ENCODE measurements at places on chromosomes 5 and 9. TPM values are rescaled to one million over a fixed set of nuclear protein-coding genes. Genes with fewer than 3 reads are reported as not detected.

DNA sequence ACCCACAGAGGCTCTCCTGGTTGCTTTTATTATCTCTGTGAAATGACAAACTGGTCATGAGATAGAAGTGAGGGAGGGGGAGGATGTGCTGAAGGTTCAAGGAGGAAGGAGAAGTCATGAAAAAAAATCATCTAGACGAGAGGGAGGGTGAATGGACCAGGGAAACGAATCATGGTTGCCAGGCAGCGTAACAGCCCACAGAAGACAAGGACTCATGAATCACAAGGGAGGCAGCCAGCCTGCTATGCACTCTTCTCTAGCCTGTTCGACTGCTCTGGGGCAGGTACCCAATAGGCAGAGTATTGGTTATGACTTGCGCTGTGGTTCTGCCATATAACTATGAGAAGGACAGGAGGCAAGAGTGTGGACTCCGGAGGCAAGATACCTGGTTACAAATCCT lies 475.2 kb downstream of the CDK5RAP2 start:
- peaks cover 15% of the 10 kb centered on the region for H3K27me3 ChIP-seq

DNA sequence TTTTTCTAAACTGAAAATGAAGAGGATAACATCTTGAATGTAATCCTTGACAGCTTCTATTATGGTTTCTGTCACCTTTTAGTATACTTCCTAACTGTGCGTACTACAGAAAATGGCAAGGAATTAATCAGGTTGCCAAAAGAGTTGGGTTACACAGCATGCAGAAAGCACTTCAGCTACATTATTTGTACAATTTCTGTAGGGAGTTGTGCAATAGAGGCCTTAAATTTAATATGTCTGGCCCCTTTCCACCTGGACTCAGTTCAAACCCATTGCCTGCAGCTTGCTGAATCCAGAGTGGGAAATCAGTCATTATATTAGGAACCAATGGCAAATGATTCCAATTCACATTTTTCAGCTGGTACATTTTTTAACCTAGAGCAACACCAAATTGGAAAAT lies 549.7 kb downstream of the CSNK1G3 start:
- H3K4me3 ChIP-seq: no peak overlapping the region
- peaks cover 10% of the 10 kb centered on the region for H3K4me1 ChIP-seq

- H3K27me3 ChIP-seq: no peaks in the 10 kb centered on the region
- H3K4me1 ChIP-seq: peaks cover 47% of the 10 kb centered on the region
- H3K4me3 ChIP-seq: no peak overlapping the region
- DNase-seq: no peak
These were observed 11.9 kb downstream of the ERBIN start for GRCh38 chr5:65938256-65938655.

CCL21 gene
- 44.5 TPM for polyA plus RNA-seq

GRCh38 chr5:36521838-36522745 lies 84.3 kb upstream of the SLC1A3 start:
- H3K36me3 ChIP-seq: no peaks in the 10 kb centered on the region
- peak overlapping the region; percentile 61 for H3K27ac ChIP-seq
- H3K4me3 ChIP-seq: no peak overlapping the region
- DNase-seq: peak; percentile 48

PHF24 gene
- 0.09 TPM for polyA plus RNA-seq

- no peak overlapping the region for H3K27ac ChIP-seq
- H3K4me1 ChIP-seq: peaks cover 9% of the 10 kb centered on the region
- H3K27me3 ChIP-seq: no peaks in the 10 kb centered on the region
- H3K4me3 ChIP-seq: no peak overlapping the region
These were observed 66.1 kb downstream of the FBXL17 start for GRCh38 chr5:108315829-108316228.

DNA sequence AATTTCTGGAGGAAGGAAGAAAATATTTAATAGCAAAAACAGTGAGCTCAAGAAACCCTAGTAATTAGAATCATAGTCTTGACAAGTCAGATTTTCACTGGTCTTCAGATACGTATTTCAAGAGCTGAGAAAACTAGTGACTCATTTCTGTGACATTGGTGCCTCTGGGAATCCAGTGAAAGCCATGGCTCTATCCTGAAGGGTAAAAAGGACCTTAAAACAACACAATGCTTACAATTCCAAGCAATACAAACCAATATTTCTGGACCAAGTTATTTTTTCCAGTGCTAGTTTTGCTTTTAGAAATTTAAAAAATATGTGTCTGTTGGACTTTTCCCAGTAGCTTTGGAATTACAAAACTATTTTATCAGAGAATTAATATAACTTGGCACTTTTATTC lies 140.3 kb downstream of the LPAR1 start:
- H3K36me3 ChIP-seq: no peaks in the 10 kb centered on the region
- H3K27me3 ChIP-seq: no peaks in the 10 kb centered on the region
- no peak for DNase-seq
- H3K4me1 ChIP-seq: peaks cover 7% of the 10 kb centered on the region

DNA sequence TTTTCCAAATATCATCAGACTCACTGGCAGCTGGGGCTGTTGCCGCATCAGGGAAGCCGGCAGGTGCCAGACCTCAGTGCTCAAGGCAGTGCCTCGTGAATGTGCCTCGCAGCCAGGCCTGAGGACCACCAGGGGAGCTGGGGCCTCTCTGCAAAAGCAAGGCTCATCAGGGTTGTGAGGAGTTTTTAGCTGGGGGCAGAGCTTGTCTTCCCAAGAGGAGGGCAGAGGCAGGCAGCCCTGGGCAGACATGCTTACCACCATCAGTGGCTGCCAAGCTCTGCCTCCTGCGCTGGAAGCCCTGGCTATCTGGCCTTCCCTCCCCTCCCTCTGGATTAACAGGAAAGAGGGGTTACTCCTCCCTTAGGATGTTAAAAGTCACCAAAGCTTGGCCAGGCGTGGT lies 8.8 kb upstream of the TBC1D9B start:
- no peaks in the 10 kb centered on the region for H3K36me3 ChIP-seq
- no peak overlapping the region for H3K27ac ChIP-seq
- no peaks in the 10 kb centered on the region for H3K27me3 ChIP-seq
- no peak for DNase-seq

DNA sequence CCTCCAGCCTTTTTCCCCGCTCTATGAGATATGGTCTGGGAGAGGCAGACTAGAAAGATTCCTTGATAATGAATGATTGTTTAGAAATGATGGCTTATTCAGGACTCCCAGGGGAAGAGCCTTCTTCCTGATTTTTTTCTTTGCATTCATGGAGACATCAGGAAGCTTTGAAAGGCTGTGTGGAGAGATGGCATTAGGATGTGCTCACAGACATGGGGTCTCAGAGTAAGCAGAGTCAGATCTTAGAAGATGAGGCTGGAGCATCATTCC lies 37.1 kb downstream of the PPARGC1B start:
- no peak overlapping the region for H3K4me3 ChIP-seq
- no peak overlapping the region for H3K27ac ChIP-seq
- DNase-seq: no peak
- H3K36me3 ChIP-seq: no peaks in the 10 kb centered on the region
- peaks cover 82% of the 10 kb centered on the region for H3K4me1 ChIP-seq

- H3K4me1 ChIP-seq: no peaks in the 10 kb centered on the region
- no peak overlapping the region for H3K4me3 ChIP-seq
- H3K36me3 ChIP-seq: no peaks in the 10 kb centered on the region
- no peaks in the 10 kb centered on the region for H3K27me3 ChIP-seq
- DNase-seq: no peak
These were observed 23.3 kb downstream of the MCTP1 start for GRCh38 chr5:95261437-95262175.

CBY3 gene
- not detected for polyA plus RNA-seq

- no peaks in the 10 kb centered on the region for H3K36me3 ChIP-seq
- no peaks in the 10 kb centered on the region for H3K4me1 ChIP-seq
- no peak overlapping the region for H3K27ac ChIP-seq
These were observed 111.9 kb downstream of the NTRK2 start for GRCh38 chr9:84781458-84781857.

TEK gene
- polyA plus RNA-seq: 6.7 TPM

- no peaks in the 10 kb centered on the region for H3K27me3 ChIP-seq
- no peak overlapping the region for H3K27ac ChIP-seq
- H3K36me3 ChIP-seq: no peaks in the 10 kb centered on the region
- no peak overlapping the region for H3K4me3 ChIP-seq
- no peaks in the 10 kb centered on the region for H3K4me1 ChIP-seq
- DNase-seq: no peak
These were observed 196.2 kb downstream of the DEPDC1B start for GRCh38 chr5:60503771-60504170.

GRCh38 chr9:5500441-5501235 lies 9.7 kb upstream of the PDCD1LG2 start:
- peaks cover 29% of the 10 kb centered on the region for H3K4me1 ChIP-seq
- H3K27ac ChIP-seq: peak overlapping the region; percentile 83
- H3K36me3 ChIP-seq: no peaks in the 10 kb centered on the region
- DNase-seq: peak; percentile 84
- H3K27me3 ChIP-seq: no peaks in the 10 kb centered on the region

DNA sequence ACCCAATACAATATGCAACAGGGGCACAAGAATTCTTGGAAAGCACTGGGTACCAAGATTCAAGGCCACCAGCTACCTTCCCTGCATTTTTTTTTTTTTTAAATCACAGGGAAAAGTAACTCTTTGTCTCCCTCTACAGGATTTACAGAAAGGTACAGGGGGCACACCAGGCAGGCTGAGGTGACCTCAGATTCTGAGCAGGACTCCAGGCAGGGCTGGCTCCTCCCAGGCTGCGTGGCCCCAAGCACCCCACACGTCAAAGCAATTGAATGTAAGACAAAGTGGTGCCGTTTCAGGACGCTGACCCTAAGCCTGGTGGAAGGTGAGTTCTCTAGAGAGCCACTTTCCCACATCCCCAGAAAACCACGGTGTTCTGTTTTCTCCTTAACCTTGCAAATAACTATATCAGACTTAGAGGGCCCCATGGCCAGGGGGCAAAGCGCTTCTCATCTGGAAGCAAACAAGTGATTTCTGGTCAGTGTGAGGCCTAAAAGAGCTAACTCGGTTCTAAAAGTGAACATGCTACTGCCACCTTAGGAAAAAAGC lies 222.6 kb downstream of the ROR2 start:
- no peaks in the 10 kb centered on the region for H3K36me3 ChIP-seq
- no peaks in the 10 kb centered on the region for H3K27me3 ChIP-seq
- no peak for DNase-seq
- no peak overlapping the region for H3K4me3 ChIP-seq
- H3K4me1 ChIP-seq: peaks cover 6% of the 10 kb centered on the region
- no peak overlapping the region for H3K27ac ChIP-seq

CCL28 gene
- 0.59 TPM for polyA plus RNA-seq

DNA sequence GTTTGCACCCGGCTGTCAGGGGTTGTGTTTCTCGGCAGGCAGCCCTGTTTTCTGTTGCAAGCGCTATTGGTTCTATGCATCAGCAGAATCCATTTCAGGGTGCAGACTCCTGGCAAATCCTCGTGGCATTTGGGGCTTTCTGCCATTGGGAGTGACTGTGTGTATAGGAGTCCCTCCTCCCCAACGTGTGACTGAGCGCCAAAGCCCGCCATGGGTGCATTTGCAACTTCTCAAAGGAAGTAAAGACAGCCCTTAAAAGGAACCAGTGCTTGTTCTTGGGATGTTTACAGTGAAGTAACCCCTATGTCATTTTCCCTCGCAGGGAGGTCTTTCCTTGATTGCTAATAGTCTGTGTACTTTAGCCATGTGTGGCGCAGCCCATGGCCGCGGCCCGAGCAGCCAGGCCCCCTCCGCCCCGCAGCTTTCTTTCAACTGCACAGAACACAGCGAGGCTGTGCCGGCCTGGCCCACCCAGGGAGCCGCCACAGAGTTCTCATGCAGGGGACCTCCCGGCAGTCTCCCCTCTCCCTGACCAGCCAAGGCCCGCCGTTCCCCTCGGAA lies 175.6 kb downstream of the HSD17B3 start:
- no peak for DNase-seq
- peaks cover 14% of the 10 kb centered on the region for H3K27me3 ChIP-seq
- no peaks in the 10 kb centered on the region for H3K4me1 ChIP-seq

All from heart right ventricle (tissue), 16 donors.